Adrenal gland (tissue), 19 donors: ENCODE measurements at places on chromosomes 11 and 22. TPM values are rescaled to one million over a fixed set of nuclear protein-coding genes. Genes with fewer than 3 reads are reported as not detected.

The CLMP gene
- total RNA-seq = 18.9 TPM

The GAS2L1 gene
- 56.7 TPM for total RNA-seq

The PDGFD gene
- total RNA-seq = 200 TPM

The TEX54 gene
- not detected for total RNA-seq

The C22orf42 gene
- total RNA-seq = not detected

The CCND1 gene
- total RNA-seq = 91.0 TPM

The CDC45 gene
- total RNA-seq = 2.7 TPM

The OR8D1 gene
- total RNA-seq = not detected

The EXPH5 gene
- total RNA-seq = 1.3 TPM

The OR5W2 gene
- total RNA-seq = not detected

GRCh38 chr11:60498853-60499252, 6.3 kb downstream of the MS4A12 start:
- H3K27me3 ChIP-seq = no peaks in the 10 kb centered on the region
- no peak overlapping the region for H3K4me3 ChIP-seq
- no peak overlapping the region for H3K27ac ChIP-seq
- no peak for DNase-seq
- H3K36me3 ChIP-seq = no peaks in the 10 kb centered on the region

- no peak overlapping the region for H3K4me3 ChIP-seq
- no peaks in the 10 kb centered on the region for H3K36me3 ChIP-seq
- no peaks in the 10 kb centered on the region for H3K4me1 ChIP-seq
- H3K27me3 ChIP-seq = no peaks in the 10 kb centered on the region
- H3K27ac ChIP-seq = no peak overlapping the region
Measured at GRCh38 chr22:35733791-35734516, 16.3 kb downstream of the APOL5 start.

DNA sequence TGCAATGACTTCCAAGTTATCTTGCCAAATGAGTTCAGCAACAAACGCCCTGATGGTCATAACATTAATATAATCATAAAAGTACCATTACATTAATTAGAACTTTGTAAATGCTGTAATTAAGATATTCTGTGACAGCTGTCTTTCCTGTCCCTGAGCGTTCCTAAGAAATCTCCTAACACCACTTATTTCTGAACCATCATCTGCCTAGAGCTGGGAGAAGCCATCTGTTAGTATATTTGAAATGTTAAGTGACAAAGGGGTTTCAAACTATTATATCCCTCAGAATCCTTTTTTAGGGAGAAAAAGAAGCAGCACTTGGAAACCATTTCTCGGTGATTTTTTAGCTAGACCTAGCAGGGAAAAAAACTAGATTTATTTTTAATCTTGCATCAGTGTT, 657.5 kb downstream of the FAM181B start:
- H3K4me1 ChIP-seq = no peaks in the 10 kb centered on the region
- no peaks in the 10 kb centered on the region for H3K27me3 ChIP-seq
- DNase-seq = no peak
- no peak overlapping the region for H3K27ac ChIP-seq
- no peaks in the 10 kb centered on the region for H3K36me3 ChIP-seq

- no peaks in the 10 kb centered on the region for H3K27me3 ChIP-seq
- H3K36me3 ChIP-seq = no peaks in the 10 kb centered on the region
- no peak overlapping the region for H3K27ac ChIP-seq
- H3K4me1 ChIP-seq = no peaks in the 10 kb centered on the region
- DNase-seq = no peak
Measured at GRCh38 chr11:86116386-86116726, 47.5 kb upstream of the PICALM start.

DNA sequence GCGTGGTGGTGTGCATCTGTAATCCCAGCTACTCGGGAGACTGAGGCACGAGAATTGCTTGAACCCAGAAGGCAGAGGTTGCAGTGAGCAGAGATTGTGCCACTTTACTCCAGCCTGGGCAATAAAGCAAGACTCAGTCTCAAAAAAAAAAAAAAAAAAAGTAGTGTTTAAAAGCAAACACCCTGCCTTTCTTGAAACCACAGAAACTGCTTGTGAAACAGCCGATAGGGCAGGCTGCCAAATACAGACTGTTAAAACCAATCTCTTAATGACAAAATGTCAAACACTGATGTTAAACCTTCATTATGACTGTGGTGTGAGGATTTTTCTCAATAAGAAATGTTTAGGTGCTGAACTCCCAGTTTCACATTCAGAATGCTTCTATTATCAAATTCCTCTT, 27.3 kb downstream of the MARK2 start:
- H3K4me1 ChIP-seq = peaks cover 62% of the 10 kb centered on the region
- peaks cover 6% of the 10 kb centered on the region for H3K36me3 ChIP-seq
- peak; percentile 50 for DNase-seq
- no peak overlapping the region for H3K27ac ChIP-seq

GRCh38 chr11:126669416-126669815, 313.9 kb downstream of the ST3GAL4 start:
- H3K27me3 ChIP-seq = no peaks in the 10 kb centered on the region
- DNase-seq = no peak
- H3K4me1 ChIP-seq = no peaks in the 10 kb centered on the region

- H3K36me3 ChIP-seq = no peaks in the 10 kb centered on the region
- no peak for DNase-seq
- H3K27ac ChIP-seq = no peak overlapping the region
- no peaks in the 10 kb centered on the region for H3K27me3 ChIP-seq
Measured at GRCh38 chr11:12824281-12825041, 150.2 kb downstream of the TEAD1 start.

- H3K27me3 ChIP-seq = no peaks in the 10 kb centered on the region
- peaks cover 17% of the 10 kb centered on the region for H3K4me1 ChIP-seq
- no peak overlapping the region for H3K4me3 ChIP-seq
- DNase-seq = peak; percentile 11
- no peaks in the 10 kb centered on the region for H3K36me3 ChIP-seq
- H3K27ac ChIP-seq = no peak overlapping the region
Measured at GRCh38 chr11:45171550-45171949, 25.1 kb downstream of the PRDM11 start.

- H3K4me3 ChIP-seq = no peak overlapping the region
- H3K27ac ChIP-seq = peak overlapping the region; percentile 89
- H3K36me3 ChIP-seq = peaks cover 13% of the 10 kb centered on the region
- no peak for DNase-seq
Measured at GRCh38 chr22:31586137-31586920, 75.7 kb downstream of the PISD start.

GRCh38 chr11:36051235-36052144, 107.6 kb downstream of the LDLRAD3 start:
- H3K4me1 ChIP-seq = no peaks in the 10 kb centered on the region
- DNase-seq = no peak
- no peak overlapping the region for H3K27ac ChIP-seq
- H3K4me3 ChIP-seq = no peak overlapping the region

DNA sequence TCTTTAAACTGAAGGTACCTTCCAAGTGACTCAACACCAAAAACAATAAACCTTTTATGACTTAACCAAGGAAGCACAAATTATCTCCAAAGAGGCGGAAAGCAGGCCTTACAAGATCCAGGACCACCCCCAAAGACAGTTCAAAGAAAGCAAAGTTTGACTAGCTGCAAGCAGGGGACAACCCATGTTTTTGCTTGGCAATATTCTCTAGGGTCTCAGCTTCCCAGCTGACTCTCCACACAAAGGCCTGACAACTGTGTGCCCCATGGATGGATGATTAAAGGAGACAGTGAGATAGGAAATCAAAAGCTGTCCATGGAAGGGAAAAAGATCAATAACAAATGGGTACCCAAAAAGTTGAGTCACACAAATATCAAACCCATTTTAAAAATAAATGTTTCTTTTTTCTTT, 232.2 kb downstream of the DDX10 start:
- H3K4me3 ChIP-seq = no peak overlapping the region
- no peaks in the 10 kb centered on the region for H3K4me1 ChIP-seq
- H3K27me3 ChIP-seq = no peaks in the 10 kb centered on the region
- no peak for DNase-seq
- no peaks in the 10 kb centered on the region for H3K36me3 ChIP-seq

DNA sequence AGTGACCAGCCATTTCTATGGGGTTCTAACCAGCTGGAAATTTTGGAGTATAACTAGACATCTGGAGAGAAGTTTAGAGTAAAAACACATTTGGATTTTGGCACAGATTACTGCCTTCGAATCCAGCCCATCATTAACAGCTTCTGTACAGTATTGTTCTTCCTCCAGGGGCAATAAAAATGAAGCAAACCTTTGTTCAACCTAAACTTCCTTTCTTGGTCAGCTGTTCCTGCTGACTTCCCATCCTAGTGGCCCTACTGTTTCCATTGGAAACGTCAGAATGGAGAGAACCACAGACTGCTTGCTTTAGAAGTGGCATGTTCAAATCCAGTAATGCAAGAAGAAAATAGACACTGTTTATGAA, 203.7 kb upstream of the MTMR2 start:
- no peak overlapping the region for H3K27ac ChIP-seq
- no peaks in the 10 kb centered on the region for H3K36me3 ChIP-seq
- no peak overlapping the region for H3K4me3 ChIP-seq
- no peak for DNase-seq

DNA sequence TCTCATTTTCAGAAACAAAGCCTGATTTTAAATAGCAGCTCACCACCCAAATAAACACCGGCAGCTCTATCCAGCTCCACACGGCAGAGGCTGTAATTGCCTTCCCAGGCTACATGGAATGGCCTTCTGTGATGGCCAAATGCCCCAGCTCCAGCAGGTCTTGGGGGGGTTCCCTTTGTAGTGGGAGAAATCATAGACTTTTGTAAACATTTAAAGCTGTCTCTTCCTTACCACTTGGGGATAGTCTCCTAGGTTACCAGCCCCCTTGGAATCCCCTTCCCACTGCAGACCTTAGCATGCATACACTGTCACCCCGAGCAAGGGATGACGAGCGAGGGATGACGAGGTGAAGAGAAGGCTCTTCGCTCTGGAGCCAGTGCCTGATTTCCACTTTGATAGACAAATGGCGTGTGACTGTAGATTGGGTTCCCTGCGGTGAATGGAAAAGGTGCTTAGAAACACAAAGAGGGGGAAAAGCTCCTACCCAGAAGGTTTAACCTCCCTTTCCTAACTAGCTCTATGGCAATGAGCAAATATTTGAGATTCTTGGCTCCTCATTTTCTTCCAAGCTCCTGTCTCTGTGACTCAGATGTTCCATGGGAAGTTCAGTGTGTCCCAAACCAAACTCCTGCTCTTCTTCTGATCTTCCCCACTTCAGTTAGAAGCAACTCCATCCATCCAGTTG, 108.0 kb upstream of the CADM1 start:
- DNase-seq = peak; percentile 4
- peaks cover 14% of the 10 kb centered on the region for H3K27me3 ChIP-seq
- no peak overlapping the region for H3K4me3 ChIP-seq
- no peaks in the 10 kb centered on the region for H3K36me3 ChIP-seq
- no peaks in the 10 kb centered on the region for H3K4me1 ChIP-seq
- no peak overlapping the region for H3K27ac ChIP-seq

DNA sequence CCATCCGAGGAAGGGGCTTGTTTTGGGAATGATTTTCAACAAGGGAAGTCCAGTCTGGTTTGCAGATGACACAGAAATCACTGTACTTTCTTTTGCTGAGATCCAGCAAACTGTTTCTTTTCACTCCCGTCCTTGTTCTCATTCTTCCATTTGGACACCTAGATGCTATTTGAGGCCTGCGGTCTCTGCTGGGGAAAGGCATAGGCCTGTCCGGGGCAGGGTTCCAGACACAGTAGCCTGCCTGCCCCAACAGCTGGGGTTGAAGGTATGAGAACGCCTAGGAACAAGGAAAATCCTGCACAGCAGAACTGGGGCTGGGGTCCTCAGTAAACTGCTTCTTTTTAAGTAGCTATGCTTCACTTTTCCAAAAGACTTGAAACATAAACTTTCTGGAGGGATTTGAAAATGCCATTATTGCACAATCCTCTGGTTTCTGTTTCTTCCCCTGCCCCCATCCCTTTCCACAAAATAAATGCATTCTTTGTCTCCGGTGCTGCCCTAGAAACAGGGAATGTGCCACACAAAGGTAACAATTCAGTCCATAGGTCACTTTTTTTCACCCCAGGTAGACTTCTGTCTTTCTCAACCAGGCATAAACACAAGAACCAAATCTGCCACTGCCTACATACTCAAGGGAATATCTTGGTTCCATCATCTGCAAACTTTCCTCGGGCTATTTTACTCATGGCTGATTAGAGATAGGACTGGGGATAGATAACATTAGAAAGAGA, 174.8 kb upstream of the MTMR2 start:
- H3K4me3 ChIP-seq = no peak overlapping the region
- H3K27ac ChIP-seq = no peak overlapping the region
- no peak for DNase-seq
- H3K36me3 ChIP-seq = no peaks in the 10 kb centered on the region
- H3K4me1 ChIP-seq = peaks cover 42% of the 10 kb centered on the region

DNA sequence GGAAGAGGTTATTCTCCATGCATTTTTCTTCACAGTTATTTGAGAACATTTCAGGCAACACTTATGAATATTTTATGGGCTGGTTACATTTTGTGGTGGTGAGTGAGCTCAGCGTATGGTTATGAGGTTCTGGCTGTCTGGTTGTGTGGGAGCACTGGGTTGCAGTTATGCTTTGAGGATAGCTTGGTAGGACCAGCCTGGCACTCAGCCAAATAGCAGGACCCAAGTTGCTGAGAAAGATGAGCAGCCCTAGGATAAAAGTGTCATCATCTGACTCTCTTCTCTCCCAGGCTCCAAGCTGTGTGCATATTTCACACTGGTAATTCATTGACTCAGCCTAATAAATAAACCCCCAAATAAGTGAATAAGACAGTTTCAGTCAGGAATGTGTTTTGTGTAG, 8.1 kb upstream of the SRSF8 start:
- H3K4me1 ChIP-seq = no peaks in the 10 kb centered on the region
- no peak overlapping the region for H3K27ac ChIP-seq
- DNase-seq = no peak
- no peaks in the 10 kb centered on the region for H3K36me3 ChIP-seq
